Stimulated activated CD4-positive, alpha-beta T cell treated with anti-CD3 and anti-CD28 coated beads, Interleukin-4, amount 100 ng/mL, for 1 hour (primary cell): ENCODE measurements at places on chromosomes 2 and 18.

GRCh38 chr18:42614619-42615293 is 500.7 kb downstream of the RIT2 start:
- DNase-seq = no peak

DNA sequence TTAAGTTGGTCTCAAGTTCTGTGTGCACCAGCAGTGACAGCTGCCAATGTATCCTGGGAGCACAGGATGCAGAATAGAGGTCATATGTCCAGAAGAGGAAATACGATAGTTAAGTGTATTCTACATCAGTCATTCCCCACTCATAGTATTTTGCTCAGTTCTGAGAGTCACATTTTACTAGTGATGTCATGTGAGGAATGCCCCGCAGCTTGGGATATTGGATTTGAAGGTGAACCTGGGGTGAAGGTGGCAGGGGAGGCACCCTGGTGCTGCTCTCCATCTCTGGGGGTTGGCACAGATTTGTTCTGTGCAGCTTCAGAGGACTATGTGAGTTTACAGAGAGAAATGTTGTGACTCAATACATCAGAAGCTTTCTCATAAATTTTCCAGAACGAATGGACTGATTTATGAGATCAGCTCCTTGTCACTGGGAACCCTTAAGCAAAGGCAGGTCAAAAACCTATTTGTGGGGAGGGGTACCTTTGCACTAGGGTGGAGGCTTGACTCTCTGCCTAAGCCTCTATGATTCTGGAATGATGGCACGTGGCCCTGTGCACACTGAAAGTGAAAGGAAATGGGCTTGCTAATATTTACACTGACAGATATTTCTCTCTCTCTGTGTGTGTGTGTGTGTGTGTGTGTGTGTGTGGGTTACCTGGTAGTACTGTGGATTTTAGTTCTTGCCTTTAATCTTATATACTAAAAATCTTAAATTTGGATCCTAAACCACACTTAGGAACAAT is 95.9 kb downstream of the NEB start:
- peak; percentile 16 for DNase-seq

GRCh38 chr2:33111002-33111446 is 164.3 kb downstream of the LTBP1 start:
- DNase-seq = no peak

DNA sequence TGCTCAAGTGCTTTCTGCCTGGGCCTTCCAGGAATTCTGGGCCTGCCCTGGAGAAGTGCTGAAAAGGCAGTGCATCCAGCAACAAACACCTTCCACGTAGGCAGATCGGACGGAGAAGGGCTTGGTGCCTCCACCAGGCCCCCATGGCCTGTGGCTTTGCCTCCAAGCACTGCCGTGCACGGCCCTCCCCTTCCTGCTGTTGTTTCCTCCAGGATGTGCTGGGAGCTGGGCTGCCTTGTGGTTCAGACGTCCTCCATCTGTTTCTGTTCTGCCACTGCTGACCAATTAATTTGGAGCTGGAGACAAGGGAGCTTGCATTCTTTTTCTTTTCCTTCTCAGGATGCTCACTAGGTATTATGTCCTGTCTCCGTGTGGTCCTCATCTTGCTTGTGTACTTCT is 197.0 kb downstream of the HRH4 start:
- DNase-seq = no peak

- no peak for DNase-seq
Observed at GRCh38 chr2:56449449-56449860, 265.7 kb downstream of the CCDC85A start.

DNA sequence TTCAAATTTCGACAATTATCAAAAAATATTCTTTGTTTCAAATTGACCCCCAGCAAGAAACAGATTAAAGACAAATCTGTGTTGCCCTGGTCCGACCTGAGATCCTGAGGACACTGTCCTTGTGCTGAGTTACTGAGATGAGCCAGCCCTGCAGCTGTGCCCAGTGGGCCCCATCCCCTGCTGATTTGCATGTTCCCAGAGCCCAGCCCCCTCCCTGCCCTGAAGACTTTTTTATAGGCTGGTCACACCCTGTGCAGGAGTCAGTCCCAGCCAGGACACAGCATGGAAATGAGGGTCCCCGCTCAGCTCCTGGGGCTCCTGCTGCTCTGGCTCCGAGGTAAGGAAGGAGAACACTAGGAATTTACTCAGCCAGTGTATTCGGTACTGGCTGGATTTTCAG is 31.4 kb upstream of the ZNG1B start:
- no peak for DNase-seq

DNA sequence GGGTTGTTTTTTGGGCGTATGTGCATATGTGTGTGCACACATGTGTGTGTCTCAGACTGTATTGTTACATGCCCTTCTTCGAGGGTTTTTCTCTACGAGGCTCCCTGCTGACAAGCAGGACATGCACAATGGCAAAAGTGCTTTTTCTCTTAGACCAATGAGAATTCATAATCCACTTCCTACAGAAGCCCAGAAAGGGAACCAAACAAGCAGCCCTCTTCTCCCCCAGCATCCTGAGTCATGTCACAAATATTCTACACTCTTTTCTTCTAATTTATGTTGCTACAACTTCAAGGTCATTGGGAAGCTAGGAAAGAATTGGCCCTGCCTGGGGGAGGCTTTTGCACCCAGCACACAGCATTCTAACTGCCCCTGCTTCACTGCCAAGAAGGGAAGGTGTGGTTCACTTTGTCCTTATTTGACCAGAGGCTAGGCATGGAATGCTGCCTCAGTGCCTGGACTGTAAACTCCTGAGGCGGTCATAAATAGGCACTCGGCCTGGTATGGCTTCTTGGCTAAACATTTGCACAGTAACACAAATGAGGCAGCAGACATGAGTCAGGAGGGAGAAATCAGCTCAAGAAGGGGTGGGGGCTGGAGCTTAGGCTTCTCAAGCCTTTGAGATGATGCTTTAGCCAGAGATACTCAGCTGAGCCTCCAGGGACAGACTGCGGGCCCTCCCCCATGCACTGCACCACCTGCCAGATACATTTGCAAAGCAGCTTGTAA is 92.7 kb upstream of the KLF7 start:
- no peak for DNase-seq

- DNase-seq = no peak
Observed at GRCh38 chr18:37653618-37654017, 88.0 kb upstream of the CELF4 start.

GRCh38 chr2:168571061-168571460 is 115.0 kb downstream of the CERS6 start:
- no peak for DNase-seq

DNA sequence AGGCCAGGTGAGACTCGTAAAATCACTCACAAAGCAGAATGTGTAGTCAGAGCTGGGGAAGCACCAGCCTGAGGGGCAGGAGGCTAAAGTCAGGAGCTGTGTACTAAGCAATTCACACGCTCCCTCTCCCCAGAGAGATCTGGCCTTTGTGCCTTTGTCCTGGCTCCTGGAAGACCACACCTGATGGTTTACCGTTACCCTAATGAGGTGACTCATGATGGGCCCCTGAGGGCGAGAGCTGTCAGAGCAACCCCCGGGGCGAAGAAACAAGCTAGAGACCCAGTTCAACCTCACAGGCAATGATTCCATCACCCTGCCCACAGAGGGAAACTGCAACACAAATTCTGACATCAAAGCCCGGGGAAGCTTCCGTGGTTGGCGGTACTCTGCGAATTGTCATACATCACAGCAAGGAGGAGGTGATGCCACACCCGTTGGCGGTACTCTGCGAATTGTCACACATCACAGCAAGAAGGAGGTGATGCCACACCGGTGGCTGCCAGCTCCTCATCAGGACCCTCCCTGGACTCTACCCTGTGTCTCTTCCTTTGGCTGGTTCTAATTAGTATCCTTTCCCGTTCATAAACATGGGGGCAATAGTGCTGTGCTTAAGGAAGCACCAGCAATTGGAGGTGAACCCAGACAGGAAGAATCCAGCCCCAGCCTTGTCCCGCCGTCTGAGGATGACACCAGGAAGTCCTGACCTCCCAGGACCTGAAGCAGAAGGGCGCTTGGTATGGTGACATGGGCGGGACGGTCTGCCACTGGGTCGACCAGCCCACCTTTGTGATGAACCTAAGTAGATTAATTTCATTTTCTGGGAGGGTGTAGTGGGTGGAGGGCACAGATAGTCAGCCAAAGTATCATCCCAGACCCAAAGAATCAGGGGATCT is 30.5 kb downstream of the B3GNT7 start:
- peak; percentile 20 for DNase-seq

DNA sequence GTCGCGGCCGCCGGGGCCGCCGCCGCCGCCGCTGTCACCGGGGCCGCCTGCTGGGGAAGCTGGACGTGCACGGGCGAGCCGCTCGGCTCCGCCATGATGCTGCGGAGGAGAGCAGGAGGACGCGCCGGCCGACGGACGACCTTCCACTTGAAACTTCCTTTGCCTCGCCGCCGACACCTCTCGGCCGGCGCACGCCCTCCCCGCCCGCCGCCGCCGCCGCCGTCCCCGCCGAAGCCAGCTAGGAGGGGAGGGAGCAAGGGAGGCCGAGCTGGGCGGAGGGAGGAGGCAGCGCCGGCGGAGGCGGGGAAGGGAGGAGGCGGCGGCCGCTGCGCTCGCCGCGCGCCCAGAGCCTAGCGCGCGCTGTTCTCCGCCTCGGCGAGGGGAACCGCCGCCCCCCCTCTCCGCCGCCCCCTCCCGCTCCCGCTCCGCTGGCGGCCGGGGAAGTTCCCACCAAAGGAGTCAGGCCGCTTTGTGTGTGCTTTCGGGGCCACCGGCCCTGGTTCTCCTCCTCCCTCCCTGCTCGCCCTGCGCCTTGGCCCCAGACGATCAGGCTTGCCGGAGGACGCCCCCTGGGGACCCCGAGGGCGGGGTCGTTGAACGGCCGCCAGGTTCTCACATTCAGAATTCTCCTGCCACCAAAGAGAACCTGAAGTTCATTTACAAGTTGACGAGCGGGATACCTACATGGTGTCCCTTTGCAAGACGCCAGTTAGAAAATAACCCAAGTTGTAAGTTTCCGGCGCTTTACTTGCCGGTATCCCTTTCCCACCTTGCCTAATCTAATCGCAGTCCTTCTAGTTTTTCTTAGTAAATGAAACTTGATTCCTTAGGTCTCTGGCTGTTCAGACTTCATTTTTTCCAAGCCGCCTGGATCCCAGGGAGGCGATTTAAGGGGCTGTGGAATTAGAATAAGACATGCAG is at the start of gene STK39:
STK39 (minus strand) TSS at position 255 of the 921 bp plus-strand sequence; CDS start at position 95, 160 bp downstream.
- DNase-seq = peak; percentile 80

DNA sequence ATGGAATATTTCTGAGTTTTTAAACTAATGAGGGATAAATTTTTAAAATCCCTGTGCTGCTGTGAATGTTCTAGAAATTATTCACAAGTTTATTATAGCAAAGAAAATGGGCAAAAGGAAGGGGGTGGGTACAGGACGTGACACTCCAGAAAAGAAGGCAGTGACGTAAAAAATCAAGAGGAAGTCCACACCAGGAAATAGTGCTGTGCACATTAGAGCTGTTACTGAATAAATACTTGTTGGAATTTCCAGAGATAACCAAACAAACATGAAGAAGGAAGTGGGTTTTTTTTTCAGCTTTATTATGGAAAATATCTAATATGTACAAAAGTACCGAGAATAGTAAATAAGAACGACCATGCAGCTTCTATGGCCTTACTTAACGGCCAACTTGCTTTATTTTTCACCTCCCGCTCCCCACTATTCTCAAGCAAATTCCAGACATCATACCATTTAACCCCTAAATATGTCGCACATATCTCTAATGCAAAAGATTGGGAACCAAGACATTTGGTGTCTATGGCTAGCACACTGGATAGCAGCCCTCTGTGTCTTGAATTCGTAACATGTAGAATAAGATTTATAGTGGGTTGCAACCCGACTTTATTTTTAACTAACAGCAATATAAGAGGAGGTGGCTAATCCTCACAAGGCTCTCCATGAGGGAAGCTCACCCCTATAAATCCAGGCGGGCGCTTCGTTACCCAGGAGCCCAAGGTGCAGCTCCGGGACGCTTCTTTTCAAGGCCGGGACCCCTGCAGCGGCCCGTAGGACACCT is 580 bp upstream of the NDUFV2 start:
- no peak for DNase-seq

DNA sequence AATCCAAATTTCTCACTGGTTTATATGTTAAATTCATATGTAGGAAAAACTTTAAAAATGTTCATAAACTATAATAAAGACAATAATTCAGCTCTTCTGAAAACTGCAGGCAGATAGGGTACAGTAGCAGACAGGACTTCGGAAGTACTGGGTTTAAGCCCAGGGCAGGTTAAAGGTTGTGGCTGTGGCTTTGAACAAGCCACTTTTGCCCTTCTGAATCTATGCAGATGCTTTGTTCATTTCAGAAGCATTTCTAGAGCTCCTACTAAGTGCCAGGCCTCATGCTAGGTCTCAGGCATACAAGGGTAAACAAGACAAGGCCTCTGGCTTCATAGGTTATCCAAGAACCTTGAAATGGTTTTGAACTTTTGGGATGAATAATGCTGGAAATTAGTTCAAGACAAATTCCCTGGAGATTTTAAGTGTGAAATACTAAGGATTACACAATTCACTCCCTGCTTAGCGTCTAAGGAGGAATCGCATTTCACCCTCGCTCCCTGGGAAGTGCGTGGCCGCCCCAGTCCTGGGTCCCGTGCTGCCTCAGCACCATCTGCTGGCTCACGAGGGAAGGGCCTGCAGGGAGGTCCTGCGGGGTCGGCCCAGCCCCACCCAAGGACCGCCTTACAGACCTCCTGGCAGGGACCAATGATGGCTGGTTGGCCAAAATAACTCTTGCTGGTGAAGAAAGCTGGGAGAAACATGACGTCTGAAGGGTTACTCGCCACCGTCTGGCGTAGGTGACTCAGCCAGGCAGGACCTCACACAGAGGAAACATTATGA is 67.7 kb upstream of the L3MBTL4 start:
- no peak for DNase-seq

DNA sequence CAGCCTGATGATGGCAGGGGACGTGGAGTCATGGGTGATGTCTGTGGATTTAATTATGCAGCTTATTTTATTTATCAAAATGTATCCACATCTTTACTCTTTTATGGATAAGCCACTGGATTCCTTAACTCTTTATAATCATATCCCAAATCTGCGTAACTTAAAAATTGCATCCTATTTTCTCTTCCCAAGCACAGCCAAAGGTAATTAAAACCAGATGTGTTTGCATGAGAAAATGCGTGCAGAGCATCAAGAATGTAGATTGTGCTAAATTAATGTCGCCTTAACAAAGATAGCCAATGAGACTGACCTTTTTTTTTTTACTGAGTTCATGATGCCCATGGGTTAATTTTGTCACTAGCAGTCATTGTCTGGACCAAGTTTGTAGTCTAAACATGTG is 10.0 kb downstream of the SH3RF3 start:
- DNase-seq = no peak

- DNase-seq = no peak
Observed at GRCh38 chr18:46009125-46009840, 42.2 kb upstream of the EPG5 start.

- no peak for DNase-seq
Observed at GRCh38 chr18:75473316-75473715, 45.8 kb upstream of the SMIM21 start.
